Activated T-helper 1 cell treated with anti-CD3 and anti-CD28 coated beads, Interleukin-2, amount 50 U/mL, for 16 hours (primary cell): ENCODE measurements at places on chromosomes 12 and 14.

DNA sequence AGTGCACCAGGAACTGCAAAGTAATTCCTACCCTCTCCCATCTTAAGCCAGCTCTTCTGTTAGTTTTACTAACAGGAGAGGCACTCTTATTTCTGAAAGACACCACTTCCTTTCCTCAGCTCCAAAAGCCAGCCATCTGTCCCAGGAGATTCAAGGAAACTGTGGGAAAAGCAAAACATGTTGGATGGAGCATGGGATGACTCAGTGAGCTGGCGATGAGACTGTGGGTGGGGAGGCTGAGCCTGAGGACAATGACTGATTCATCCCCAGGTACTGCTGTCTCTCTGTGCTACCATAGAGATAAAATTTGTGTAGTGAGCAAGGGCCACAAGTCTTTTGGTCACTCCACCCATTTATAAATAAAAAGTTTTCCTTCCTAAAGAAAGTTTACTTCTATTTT lies 141.4 kb downstream of the MYRFL start:
- DNase-seq, result no peak

GRCh38 chr12:114341635-114342034 lies 64.3 kb downstream of the TBX5 start:
- DNase-seq, result no peak

DNA sequence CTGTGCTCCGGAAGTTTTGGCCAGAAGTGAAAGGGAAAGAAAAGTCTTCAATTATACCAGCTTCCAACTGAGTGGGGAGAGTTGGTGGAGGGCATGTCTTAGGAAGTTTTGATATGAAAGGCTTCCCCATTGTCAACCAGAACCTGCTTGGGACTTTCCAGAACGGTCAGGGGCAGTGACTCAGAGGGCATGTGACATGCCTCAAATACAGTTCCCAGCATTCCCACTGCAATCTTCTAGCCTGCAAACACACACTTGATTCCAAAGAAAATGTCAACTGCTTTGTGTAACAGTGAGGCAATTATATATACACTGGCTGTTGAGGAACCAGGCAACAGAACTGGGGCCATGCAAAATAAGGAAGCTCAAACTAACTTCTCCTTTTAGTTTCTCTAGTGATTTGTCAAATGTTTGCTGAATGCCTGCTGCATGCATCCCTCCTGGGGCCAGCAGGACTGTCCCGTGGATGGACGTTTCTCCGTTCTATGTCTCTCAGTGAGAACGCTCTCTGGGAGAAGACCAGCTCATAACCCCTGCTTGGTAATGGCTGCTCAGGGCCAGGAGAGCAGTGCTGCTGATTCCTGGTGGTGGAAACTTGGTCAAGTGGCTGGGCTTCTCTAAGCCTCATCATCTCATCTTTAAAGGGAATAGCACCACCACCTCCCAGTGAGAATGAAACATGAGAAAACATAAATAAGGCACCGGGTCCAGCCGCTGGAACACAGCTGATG lies 18.3 kb downstream of the SLC25A47 start:
- no peak for DNase-seq

- no peak for DNase-seq
Measured at GRCh38 chr12:31737345-31737744, 8.5 kb upstream of the AMN1 start.

DNA sequence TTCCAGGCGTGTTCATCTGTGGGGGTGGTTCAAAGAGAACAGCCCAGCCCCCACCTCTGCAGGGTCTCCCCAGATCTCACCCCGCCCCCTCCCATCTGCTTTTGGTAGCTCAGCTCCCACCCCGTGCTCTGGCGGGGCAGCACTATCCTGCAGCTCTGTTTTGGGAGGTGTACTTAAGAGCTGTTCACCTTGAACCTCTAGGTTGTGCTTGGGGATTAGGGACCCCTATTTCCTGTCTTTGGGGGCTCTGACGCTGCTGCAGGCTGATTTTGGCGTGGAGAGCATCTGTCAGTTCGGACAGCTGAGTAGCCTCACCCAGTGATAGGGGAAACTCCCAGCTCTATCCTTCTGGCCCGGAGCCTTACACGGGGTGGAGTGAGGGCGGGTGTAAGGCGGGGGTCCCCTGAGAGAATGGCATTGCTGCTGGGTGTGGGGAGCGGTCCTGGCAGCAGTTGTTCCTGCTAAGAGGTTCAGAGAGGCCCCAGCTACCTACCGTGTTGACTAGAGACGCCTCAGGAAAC lies 765 bp downstream of the TMEM120B start:
- no peak for DNase-seq

GRCh38 chr12:56836800-56837663 lies 73.9 kb downstream of the HSD17B6 start:
- no peak for DNase-seq

DNA sequence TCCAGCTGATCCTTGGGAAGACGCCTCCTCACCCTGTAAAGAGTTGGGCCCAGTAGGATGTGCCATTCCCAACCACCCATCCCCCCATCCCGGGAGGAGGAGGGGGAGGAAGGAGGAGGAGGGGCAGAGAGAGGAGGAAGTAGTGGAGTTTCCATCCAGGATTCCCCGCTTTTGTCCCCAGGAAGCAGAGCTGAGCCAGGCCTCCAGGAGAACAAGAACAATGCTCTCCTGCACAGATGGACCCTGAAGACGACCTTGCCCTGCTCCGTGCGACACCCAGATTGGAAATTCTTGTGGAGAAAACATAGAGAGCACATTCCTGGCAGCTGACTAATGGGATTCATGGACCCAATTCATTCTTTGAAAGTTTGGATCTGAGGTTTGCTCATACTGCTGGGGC lies 132.3 kb upstream of the CRY1 start:
- no peak for DNase-seq

DNA sequence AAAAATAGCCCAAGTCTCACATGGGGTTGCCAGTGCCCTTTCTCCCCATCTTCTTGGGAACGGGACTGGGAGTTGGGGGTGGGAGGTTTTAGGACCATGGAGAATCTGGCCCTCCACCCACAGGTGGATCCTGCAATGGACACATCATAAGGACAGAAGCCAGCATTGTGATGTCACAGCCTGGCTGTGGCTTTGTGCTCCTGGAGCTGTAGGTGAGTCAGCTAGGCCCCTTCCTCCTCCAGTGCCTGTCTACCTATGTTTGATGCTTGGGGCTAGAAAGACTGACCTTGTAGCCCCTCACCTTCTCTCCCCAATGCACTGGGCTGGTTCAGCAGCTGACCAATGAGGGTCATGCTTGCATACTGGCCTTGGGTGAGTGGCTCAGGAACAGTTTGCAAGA lies at the start of gene CCDC197:
Gene CCDC197 (plus strand): TSS at position 220 of the 400 bp plus-strand sequence. CDS start 831 bp downstream, outside the sequence.
- DNase-seq, result no peak

DNA sequence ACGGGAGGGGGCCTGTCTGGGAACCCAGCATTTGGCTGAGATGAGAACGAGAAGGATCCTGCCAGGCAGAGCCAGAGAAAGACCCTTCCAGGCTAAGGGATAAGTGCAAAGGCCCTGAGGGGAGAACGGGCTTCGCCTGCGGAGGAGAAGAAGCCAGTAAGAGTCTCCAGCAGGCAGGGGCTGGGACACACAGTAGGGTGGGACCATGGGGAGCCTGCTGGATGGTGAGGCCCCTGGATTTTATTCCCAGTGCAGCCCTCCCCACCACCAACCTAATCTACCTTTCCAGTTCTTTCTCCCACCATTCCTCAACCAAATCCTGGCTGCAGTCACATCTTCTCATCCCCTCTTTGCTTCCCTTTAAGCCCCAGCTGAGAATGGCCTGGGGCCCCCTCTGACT lies 12.6 kb downstream of the RAPGEF3 start:
- no peak for DNase-seq

DNA sequence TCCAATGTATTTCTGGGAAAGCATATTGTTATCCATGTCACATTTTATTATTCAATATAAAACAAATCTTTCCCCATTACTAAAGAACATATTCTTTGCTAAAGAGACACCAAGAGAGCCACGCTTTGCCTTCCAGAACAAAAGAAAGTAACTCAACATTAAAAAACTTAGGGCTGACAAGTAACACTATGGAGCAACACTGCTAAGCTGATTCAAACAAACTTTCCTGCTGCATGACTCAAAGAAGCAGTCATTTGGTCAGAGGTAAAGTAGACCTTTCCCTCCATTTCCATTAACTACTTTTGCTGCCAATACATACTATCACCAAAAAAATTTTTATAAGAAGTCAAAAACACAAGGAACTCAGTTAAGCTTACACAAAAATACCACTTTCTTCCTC lies 83.0 kb downstream of the DENND5B start:
- DNase-seq, result no peak

DNA sequence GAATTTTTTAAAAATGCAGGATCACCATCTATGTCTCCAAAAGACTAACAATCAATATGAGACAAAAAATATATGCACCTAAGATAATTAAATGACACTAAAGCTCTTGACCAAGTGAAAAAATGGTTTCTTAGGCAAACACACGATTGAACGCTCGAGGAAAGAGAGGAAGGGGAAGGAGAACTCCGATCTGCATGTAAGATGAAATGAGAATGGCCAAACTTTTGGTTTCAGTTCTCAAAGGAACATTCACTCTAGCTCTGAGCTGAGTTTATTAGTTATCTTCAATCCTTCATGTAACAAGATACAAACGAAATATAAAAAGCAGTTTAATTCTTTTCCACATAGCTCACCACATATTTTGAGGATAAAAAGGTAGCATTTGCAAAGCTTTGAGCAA lies 2.8 kb downstream of the DYRK4 start:
- no peak for DNase-seq
